ENCODE measurements at places on chromosomes 16 and 17.
A peak's percentile ranks its signal among the peaks of the same experiment; 100 is the strongest.

- no peak for DNase-seq
These were observed 9.7 kb downstream of the RPUSD1 start for GRCh38 chr16:778447-778846.

GRCh38 chr16:66926171-66926947, 1.0 kb upstream of the RRAD start:
- no peak for DNase-seq

DNA sequence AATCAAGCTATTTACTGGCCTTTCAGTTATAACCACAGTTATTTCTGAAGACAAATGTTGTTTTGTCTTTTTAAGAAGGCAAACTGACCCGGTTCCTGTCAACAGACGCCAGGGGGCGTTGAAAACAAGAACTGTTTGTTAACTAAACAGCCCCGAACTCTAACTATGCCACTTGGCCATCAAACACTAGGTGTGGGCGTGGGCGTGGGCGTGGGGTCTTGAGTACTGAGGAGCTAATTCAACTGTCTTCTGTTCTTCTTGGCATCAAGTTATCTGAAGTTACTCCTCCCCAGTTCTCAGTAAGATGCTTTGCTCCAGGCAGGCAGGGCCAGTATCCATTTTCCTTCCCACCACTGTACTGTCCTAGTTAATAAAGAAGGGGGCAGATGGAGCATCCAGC, 63.3 kb upstream of the MTMR4 start:
- peak; percentile 66 for DNase-seq

- no peak for DNase-seq
These were observed 36.1 kb upstream of the ATP2C2 start for GRCh38 chr16:84331998-84332780.

Data from B cell (primary cell).